ENCODE measurements at places on chromosomes 16 and 17.

GRCh38 chr17:15650741-15651582, 31.5 kb upstream of the FBXW10B start:
- DNase-seq: no peak

DNA sequence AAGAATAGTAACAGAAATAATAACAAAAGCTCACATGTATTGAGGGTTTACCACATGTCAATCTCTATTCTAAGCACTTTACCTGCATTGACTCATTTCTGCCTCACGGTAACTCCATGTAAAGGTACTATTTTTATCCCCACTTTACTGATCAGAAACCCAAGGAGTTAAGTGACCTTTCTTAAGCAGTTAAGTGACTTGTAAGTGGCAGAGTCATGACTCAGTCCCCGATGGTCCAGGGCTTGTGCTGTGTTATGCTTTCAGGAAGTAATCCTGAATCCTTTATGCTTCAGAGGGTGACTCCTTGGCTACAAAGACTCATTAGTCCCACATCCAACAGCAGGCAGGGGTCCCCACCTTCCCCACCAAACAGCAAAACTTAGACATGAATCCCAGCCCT, 66.5 kb downstream of the MRM1 start:
- DNase-seq: no peak

- DNase-seq: no peak
These were observed 616.9 kb upstream of the SOX9 start for GRCh38 chr17:71503710-71504465.

- DNase-seq: no peak
These were observed 56.4 kb downstream of the JPH3 start for GRCh38 chr16:87658564-87659225.

- DNase-seq: no peak
These were observed 50.9 kb upstream of the CLEC3A start for GRCh38 chr16:77971306-77972061.

- DNase-seq: peak; percentile 53
These were observed 297.5 kb downstream of the XYLT1 start for GRCh38 chr16:17173281-17173680.

DNA sequence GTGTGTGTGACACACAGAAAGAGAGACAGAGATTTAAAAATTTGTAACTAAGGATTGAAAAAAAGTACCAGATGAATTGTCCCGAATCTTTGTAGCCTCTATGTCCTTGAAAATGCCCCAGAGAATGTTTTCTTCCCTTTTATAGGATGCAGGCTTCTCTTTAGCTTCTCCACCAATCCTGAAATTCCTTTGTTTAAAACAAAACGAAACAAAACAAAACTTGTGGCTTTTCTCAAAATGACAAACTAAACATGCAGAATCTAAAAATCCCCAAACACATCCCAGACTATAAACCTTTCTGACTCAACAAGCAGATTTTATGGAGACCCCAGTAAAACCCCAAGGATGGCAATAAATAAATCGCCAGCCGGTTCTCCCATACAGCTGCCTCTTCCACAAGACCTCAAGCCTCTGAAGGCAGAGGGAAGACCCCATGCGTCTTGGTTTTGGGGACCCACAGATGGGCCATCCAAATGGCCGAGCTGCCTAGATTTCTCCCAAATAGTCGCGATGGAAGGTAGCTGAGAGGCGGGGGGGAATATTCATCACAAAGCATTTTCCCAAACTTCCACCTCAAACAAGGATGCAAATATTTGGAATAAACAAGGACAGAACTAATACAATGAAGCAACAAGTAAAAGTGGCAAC, 269.5 kb upstream of the FOXF1 start:
- no peak for DNase-seq

DNA sequence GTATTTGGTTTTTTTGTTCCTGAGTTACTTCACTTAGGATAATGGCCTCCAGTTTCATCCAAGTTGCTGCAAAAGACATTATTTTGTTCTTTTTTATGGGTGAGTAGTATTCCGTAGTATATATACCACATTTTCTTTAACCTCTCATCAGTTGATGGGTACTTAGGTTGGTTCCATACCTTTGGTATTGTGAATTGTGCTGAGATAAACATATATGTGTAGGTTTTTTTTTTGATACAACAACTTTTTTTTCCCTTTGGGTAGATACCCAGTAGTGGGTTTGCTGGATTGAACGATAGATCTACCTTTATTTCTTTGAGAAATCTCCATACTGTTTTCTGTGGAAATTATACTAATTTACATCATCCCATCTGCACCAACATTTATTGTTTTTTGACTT, 6.8 kb downstream of the EFCAB13 start:
- no peak for DNase-seq

- no peak for DNase-seq
These were observed 6.4 kb downstream of the CYB561 start for GRCh38 chr17:63439687-63440086.

DNA sequence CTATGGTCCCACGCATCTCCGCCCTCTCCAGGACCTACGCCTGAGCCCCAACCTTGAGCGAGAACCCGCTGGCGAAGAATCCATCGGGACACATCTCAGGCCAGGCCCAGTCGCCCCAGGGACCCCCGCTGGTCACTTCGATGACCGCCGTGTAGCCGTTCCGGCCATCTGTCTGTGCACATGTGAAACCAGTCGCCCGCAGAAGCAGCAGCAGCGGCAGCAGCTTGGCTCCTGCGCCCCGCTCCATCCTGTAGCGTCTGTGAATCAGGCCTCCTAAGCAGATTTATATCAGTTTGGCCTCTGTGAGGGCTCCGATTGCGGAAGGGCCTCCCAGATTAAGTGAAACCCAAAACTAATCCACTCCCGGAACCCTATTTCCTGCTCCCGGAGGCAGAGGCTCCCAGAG, at the start of gene VMO1:
VMO1 (minus strand) TSS at position 259 of the 406 bp plus-strand sequence; CDS start at position 247, 12 bp downstream.
- DNase-seq: no peak

- DNase-seq: peak; percentile 8
These were observed 3.7 kb downstream of the GUCY2D start for GRCh38 chr17:8005967-8006730.

DNA sequence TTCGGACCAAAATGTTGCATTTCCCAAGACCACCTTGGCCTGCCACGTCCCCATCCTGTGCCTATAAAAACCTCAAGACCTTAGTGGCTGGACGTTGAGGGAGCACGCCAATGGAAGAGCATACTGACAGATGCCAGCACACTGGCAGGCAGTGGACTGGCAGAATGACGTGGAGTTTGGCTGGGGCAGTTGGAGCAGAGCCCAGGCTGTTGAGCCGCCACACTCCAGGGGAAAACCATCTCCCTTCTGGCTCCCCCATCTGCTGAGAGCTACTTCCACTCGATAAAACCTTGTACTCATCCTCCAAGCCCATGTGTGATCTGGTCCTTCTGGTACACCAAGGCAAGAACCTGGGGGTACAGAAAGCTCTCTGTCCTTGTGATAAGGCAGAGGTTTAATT, 494.1 kb downstream of the CDH11 start:
- DNase-seq: no peak

GRCh38 chr17:6098823-6099180, 28.6 kb downstream of the WSCD1 start:
- no peak for DNase-seq

DNA sequence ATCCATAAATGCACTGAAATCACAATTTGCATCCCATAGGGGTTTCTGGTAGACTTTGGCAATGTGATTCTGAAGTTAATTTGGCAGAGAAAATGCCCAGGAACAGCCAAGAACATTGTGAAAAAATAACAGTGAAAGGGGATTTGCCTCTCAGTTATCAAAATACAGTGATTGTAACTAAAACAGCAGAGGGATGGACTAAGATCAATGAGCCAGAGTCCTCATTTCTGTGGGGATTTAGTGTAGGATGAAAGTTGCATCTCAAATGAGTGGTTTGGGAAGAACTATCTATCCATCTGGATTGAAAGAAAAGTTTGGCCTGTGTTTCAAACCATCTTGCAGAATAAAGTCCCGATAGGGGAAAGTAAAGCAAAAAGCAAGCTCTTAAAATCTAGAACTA, 28.1 kb downstream of the MYBBP1A start:
- no peak for DNase-seq

- DNase-seq: peak; percentile 21
These were observed 4.3 kb downstream of the KAT2A start for GRCh38 chr17:42116705-42117396.

- DNase-seq: no peak
These were observed 596 bp downstream of the MSL1 start for GRCh38 chr17:40122136-40122998.

GRCh38 chr16:86035906-86036305, 136.9 kb downstream of the IRF8 start:
- DNase-seq: no peak

DNA sequence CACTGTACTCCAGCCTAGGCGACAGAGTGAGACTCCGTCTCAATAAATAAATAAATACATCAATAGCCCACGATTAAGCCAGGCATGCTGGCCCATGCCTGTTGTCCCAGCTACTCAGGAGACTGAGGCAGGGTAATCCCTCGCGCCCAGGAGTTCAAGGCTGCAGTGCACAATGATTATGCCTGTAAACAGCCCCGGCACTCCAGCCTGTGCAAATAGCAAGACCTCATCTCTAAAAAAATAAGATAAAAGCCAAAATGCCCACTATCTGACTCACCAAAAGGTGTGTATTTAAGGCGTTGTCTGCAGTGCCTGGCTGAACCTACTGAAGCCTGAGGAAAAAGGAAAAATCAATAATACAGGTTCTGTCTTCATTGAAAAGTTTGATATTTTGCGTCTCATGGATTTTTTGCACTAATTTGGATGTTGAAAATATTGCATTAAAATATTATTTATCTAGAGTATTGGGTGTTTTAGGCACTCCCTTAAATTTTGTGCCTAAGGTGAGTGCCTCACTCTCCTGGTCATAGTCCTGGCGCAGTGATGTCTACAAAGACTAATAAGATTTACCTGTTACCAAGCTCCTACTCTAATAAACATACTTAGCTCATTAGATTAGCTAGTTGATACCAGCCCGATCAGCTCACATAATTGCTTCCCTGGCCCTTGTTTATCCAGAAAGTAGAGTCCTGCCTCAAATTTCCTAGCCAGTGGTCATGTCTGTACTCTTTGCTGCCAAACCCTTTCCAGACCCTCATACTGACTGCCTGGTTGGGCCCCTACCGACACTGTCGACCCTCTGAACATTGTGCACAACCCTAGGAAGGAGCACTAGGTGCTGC, 24.7 kb upstream of the TOB1 start:
- no peak for DNase-seq

DNA sequence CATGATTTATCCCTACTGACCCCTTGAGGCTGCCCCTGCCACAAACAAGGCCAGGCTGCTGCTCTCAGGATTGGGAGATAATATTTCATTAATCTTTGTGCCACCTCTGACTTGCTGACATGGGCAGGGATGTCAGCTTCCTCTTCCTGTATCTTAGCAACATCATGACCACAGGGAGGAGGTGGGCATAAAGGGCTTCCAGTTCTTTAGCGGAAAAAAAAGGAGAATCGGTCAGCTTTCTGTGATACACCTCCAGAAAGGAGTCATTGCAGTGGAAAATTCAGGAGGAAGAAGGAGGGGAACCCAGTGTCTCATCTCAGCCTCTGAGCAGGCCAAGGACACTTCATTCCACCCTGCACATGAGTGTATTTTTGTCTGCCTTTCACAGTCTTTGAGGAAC, 206.8 kb upstream of the SDK2 start:
- DNase-seq: peak; percentile 17

All from GDM1 (cell line).